ENCODE measurements at places on chromosomes 1 and 21.

- DNase-seq: no peak
Observed at GRCh38 chr1:16975838-16976237, 4.6 kb downstream of the MFAP2 start.

- DNase-seq: peak; percentile 33
Observed at GRCh38 chr1:160550572-160551034, 27.5 kb upstream of the SLAMF6 start.

DNA sequence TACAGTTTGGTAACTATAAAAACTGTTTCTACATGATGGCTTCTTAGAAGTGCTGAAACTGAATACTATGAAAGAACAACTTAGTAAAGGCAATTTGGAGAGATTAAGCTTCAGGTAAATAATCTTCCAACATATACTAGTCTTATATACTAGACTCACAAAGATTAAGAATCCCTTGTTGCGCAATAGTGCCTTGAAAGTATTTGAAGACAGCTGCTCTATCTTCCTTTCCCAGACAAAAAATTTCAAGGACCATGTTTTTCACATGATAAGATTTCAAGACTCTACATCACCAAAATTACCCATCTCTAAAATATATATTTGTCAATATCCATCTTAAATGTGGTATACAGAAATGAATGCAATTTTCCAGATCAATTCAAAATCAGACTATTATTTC lies 37.7 kb upstream of the ASPM start:
- DNase-seq: no peak

DNA sequence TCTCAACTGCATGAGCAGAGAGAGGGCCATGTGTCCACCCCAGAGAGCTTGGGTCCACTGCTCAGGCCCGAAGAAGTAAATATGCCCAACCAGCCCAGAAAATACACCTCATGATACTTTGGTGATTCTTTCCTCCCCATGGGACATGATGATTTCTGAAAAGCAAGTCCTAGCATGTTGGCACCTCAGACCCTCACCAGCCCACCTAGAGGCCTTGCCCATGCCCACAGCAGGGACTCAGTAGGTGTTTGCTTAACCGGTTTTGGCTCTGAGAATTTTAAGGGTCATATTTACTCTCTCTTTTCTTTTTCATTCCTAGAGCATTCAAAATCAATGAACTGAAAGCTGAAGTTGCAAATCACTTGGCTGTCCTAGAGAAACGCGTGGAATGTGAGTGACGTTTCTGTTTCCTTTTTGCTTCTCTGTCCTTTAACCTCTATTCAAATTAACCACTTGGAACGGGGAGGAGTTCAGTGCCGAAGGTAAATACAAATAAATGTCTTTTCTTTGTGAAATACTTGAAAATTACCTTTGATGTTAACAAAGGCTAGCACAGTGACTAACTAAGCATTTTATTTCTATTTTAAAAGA lies 79.7 kb downstream of the PDE9A start:
- no peak for DNase-seq

DNA sequence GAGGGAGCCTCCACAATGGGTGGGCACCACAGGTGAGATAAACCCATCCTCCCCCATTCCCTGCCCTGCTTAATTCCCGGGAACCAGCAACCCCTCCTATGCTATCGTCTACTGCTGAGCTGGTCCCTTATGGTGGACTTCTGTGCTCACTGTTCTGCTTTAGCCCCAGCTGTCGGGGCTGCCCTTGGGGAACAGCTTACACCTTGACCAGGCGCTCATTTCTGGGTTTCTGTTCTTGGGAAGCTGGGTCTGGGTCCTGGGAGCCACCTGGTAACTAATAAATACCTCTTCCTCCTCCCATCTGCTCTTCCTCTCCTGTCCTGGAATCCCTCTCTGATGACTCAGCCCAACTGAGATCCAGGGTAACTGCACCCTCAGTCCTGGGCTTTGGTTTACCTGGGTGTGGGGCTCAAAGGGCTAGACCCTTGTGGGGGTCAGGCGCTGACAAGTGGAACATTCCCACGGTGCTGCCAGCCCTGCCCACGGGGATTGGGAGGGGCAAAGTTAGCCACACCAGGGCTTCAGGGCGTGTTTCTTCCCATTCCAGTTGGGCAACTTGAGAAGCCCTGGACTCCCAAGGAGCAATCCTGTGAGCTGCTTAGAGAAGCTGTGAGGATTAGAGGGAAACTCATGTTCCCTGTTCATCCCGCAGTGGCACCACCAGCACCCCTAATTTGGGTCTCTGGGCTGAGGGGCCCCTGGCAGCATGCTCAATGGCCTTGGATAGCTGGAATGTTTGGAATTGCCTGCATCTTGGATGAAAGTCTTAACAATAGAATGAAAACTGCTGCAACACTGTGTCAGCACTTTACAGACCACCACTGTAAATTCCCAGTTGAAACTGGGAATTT lies 1.6 kb downstream of the PCAT6 start:
- DNase-seq: no peak

DNA sequence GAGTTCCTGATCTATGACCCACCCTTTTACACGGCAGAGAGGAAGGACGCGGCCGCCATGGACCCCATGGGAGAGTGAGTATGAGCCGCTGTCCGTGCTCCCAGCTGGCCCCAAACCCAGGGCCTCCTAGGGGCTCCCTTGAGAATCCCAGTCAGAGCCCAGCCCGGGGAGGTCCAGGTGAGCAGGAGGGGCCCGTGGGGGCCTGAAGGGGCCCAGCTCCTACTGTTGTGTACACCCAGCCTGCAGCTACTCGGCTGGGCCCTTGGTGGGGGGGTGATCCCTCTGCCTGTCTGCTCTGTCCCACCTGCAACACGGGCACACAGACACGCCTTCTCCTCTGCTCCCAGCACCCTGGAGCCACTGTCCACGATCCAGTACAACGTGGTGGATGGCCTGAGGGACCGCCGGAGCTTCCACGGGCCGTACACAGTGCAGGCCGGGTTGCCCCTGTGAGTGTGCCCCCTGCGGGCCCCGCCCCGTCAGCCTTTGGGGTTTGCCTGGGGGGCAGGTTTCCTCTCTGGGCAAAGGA lies 28.6 kb upstream of the LRRC3 start:
- DNase-seq: no peak

DNA sequence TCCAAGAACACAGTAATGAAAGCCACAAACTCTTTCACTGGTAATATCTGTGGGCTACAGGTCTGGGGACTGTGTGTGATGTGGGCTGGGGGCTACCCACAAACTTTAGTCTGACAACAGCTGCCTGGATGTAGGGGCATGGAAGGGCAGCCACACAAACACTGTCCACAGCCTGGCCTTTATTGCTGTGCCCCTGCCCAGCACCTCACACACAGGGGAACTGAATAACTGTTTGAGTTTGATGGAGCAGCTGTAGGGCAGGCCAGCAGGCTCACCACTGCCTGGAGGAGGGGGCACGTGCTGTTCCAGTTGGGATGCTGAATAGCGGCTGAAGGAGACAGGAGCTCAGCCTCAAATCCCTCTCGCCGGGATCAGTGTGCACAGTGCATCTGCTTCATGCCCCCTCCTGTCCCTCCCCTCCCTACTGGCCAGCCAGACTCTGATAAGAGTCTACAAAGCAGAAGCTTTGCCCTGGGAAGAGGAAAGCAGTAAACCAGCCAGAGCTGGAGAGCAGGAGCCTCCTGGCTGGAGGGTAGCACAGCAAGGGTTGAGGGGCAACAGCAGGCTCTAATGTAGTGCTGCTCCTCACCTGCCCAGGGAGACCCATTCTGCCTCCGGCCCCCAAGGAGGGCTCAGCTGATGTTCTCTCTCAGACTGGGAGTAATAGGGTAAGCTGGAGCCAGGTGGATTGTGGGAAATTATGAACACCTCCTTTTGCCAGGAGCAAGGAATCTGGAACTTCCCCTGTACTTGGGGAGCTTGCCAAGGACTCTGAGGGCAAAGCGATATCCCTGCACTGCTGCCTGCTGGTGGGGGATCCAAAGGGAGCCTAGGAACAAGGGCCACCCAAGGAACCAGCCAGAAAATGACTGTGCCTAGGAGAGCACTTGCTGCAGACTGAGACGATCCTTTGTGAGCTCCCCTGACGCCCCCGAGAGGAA lies 70.2 kb upstream of the GOLT1A start:
- DNase-seq: no peak

GRCh38 chr1:72202761-72203160 lies 79.6 kb downstream of the NEGR1 start:
- no peak for DNase-seq

GRCh38 chr1:186980400-186980799 lies 151.7 kb downstream of the PLA2G4A start:
- DNase-seq: no peak

- DNase-seq: no peak
Observed at GRCh38 chr1:93056214-93056613, 22.9 kb upstream of the MTF2 start.

DNA sequence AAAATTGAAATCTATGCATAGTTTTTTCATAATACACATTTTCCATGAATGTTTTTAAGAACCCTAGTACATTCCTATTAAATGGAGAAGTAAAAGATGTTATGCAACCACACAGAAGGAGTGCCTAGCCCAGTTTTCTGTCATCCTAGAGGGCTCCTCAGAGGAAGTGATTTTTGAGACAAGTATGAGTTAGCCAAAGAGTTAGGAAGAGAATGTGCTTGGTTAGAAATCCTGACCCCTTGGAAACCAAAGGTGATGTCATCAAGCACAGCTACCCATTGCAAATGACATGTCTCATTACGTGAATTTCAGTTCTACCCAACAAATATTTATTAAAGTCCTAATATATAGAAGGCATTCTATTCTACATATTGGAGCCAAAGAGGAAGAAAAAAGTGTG lies 88.9 kb upstream of the TNFSF4 start:
- no peak for DNase-seq

All from germinal center (tissue), 1 donor.